ENCODE measurements at places on chromosomes 12 and 14. TPM values are rescaled to one million over a fixed set of nuclear protein-coding genes. Genes with fewer than 3 reads are reported as not detected.

CCDC184 gene
- 0.05 TPM for total RNA-seq

HOXC11 gene
- 0.51 TPM for total RNA-seq

PAX9 gene
- 2.1 TPM for total RNA-seq

PTHLH gene
- total RNA-seq: 0.37 TPM

TAS2R43 gene
- 0.42 TPM for total RNA-seq

M6PR gene
- 563 TPM for total RNA-seq

PPP4R4 gene
- 5.8 TPM for total RNA-seq

PROX2 gene
- not detected for total RNA-seq

CYP27B1 gene
- total RNA-seq: 3.1 TPM

PRB3 gene
- not detected for total RNA-seq

LMNTD1 gene
- total RNA-seq: not detected

KRT81 gene
- 0.16 TPM for total RNA-seq

TMCC3 gene
- total RNA-seq: 3.1 TPM

SCN8A gene
- 1.0 TPM for total RNA-seq

COCH gene
- 0.92 TPM for total RNA-seq

RNASE3 gene
- total RNA-seq: not detected

TMED8 gene
- 22.6 TPM for total RNA-seq

FAM186B gene
- 0.95 TPM for total RNA-seq

FZD10 gene
- not detected for total RNA-seq

OR11H7 gene
- total RNA-seq: not detected

MANSC1 gene
- total RNA-seq: 14.9 TPM

WSCD2 gene
- not detected for total RNA-seq

NUDT14 gene
- total RNA-seq: 35.2 TPM

CD27 gene
- total RNA-seq: not detected

TBX3 gene
- 3.3 TPM for total RNA-seq

PRH2 gene
- total RNA-seq: 0.26 TPM

GPX2 gene
- not detected for total RNA-seq

CFAP251 gene
- 5.3 TPM for total RNA-seq

Data from SK-MEL-5 (cell line).